CD4-positive, alpha-beta T cell treated with Interleukin-15 for 4 hours (primary cell): ENCODE measurements at places on chromosomes 12 and 14.

DNA sequence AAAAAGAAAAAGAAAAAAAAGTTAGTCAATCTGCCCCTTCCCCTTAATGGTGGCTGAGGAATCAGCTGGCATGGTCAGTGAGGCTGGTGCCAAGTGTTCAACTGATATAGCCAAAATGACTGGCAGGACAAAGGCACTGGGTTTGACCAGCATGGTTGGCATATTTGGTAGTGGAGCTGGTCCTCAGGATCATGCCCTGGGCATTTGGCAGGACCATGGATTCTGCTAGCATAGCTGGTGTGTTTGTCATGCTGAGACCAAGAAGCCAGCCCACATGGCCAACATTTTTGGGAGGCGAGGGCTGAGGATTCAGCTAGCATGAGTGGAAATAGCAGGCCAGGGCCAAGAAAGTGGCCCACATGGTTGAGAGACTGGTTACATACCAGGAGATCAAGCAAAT lies 136.5 kb downstream of the FBXL14 start:
- no peak for DNase-seq

DNA sequence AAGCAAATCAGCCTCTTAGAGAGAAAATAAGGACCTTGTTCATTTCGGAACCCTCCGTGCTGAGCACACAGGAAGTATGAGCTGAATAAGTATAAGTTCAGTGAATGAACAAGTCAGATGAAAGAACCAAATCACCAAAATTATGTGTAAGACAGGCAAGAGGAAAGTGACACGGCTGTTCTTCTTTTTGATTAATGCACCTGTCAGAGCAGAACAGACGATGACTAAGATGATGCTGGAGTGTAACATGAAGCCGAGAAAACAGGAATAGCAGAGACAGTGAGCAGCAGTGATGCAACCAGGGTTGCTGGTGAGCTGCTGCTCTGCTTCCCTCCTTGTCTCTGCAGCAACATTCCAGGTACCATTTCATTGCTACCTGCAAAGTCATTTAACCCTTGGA lies 861.1 kb downstream of the GALC start:
- DNase-seq = no peak

DNA sequence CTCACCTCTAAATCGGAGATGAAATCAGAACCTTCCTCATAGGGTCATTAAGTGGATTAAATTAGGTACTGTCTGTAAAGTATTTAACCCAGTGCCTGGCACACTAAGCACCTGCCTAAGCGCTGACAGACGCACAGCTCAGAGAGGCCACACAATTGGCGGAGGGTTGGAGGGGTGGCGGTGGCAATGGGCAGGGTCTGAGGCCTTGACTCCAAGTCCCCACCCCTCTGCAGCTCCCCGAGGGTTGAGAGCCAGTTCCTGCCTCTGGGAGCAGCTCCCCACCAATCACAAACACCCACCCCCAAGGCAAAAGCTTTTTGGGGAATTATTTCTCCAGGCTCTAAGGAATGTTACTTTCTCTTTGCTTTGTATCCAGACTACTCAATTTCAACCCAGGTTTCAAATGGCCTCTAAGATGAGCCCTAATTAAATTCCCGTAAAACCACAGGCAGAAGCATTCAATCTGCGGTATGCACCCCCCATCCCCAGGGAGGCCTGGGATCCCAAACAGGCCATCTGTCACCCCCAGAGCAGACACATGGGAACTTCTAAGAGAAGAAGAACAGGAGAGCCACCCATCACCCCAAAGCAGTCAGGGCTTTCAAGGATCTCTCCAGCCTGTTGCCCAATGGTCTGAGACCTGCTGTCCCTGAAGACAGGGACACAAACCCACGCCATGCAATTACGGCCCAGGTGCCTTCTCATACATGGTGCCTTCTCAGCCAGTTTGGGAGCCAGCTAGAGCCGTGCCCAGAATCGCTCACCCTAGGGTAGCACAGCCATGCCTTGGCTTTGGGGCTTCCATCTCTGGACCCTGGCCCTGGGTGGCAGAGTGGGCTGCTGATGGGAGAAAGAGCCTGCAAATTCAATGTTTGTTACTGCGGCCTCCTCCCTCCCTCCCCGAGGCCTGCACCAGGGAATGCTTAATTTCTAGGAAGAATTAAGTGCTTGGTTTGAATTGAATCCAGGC lies 66.1 kb downstream of the CHGA start:
- DNase-seq = no peak

GRCh38 chr12:127690161-127690560 lies 576.8 kb upstream of the TMEM132C start:
- DNase-seq = no peak

- DNase-seq = no peak
Observed at GRCh38 chr14:62916551-62916950, 128.7 kb downstream of the KCNH5 start.

DNA sequence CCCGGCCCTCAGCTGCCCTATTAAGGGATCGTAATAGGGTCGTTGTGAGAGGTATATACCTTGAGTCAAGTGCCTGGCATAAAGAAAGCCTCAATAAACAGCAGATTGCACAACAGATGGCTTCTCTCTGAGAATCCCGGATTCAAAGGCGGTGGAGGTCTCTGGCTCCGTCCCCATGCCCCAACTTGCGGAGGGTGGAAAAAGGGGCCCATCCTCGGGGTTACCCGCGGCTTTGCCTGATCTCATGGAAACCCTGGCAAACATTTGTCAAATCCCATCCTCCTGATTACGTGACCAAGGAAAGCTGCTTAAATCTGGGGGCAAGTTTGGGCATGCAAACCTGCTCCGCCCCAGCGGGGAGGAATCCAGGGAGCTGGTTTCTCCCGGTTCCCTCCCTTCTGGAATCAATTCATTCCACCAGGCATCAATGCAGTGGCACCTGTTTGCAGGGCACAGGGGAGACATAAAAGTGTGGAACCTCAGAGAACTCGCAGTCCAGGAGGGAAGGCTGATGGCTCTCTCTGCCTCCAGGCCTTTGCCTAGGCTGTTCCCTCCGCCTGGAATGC lies 12.3 kb downstream of the TRPV4 start:
- DNase-seq = no peak

DNA sequence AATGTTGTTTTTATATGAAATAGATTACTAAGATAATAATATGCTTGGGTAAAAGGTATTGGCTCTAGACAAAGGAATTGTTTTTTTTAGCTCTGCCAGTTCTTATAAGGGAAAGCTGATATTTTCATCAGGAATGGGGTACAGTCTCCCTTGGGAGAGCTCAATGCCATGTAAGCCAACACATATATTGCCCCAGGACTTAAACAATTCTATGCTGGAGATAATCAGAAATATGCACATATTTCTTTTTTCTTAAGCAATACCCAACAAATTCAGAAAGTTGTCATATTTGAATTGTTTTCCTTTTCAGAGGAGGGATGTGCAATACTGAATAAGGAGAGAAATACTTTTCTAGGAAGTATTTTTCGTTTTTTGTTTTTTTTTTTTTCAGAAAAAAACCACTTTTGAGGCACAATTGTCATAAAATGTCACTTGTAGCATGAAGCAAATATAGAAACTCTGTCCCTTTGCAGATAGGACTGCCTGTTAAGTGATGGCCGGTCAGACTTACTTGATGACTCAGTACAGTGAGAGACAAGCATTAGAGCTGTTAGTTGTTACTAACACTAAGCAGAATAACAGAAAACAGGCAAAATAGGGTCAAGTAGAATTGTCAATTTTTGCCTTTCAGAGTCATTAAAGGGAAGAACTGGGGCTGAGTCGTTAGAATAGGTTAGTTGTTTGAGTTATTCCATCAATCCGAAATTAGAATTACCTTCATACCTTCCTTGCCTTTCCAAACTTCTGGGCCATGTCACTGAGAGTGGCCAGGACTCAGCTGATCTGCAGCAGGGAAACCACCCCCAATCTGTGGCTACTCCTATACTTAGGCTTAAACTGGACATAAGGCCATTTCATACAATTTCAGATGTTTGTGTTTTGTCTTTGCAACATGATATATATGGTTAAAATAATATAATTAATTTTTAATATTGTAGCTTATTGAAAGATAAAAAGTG lies 168.1 kb downstream of the SLC38A4 start:
- DNase-seq = no peak

GRCh38 chr14:100994756-100995330 lies 91.3 kb upstream of the RTL1 start:
- DNase-seq = no peak

- DNase-seq = no peak
Observed at GRCh38 chr12:14959916-14960496, 1.4 kb downstream of the ARHGDIB start.
